Ureter (tissue), 1 donor: ENCODE measurements at places on chromosomes 2 and 18. TPM values are rescaled to one million over a fixed set of nuclear protein-coding genes. Genes with fewer than 3 reads are reported as not detected.

DNA sequence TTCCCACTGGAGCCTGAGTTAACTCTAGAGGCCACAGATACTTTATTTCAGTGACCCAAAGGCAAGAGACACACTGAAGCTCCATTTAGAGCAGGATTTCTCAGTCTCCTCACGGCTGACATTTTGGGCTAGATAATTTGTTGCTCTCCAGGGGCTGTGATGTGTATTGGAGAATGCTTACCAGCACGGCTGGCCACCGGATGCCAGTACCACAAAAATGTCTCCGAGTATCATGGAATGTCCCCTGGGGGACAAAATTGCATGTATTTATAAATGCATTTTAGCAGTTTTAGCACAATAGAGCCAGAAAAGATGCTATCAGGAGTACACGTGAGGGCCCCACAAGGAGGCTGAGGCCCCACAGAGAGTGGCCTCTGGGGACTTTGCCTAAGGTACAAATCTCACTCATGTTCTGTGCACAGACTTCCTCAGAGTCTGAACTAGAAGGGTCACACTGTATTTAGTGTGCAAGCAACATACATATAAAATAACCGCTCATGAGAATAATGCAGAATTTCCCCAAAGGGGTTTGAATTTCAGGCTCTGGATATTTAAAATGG lies 20.5 kb upstream of the DCC start:
- DNase-seq, result no peak

TLX2 gene
- not detected for total RNA-seq

GRCh38 chr2:205020673-205021072 lies 475.4 kb downstream of the PARD3B start:
- no peak for DNase-seq

KLHL29 gene
- total RNA-seq, result 16.8 TPM

- no peak for DNase-seq
Measured at GRCh38 chr2:231425291-231425810, 29.8 kb downstream of the B3GNT7 start.

RGPD3 gene
- total RNA-seq, result 0.10 TPM

UGT1A10 gene
- 3.0 TPM for total RNA-seq

DNA sequence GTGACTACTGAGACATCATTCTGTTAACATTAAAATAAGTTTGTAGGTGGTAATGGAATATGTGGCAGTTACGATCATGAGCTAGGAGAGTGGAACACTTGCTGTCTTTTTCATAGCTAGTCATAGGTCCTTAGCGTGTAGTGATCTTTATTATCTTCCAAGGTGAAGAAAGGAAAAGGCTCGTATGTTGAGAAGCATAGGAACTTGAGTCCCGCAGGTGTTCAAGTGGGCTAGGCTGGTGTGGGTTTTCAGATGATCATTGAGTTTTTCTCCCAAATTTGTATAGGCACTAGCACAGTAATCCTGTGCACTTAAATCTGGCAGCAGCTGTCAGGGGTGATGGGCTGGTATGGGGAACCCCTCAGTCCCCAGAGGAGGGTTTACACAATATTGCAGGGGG lies 10.9 kb downstream of the SLC20A1 start:
- no peak for DNase-seq

- no peak for DNase-seq
Measured at GRCh38 chr2:173692068-173692467, 273.1 kb downstream of the SP3 start.
